ENCODE measurements at places on chromosomes 16 and 17. TPM values are rescaled to one million over a fixed set of nuclear protein-coding genes. Genes with fewer than 3 reads are reported as not detected.

CACNG1 gene
- not detected for total RNA-seq

MTHFSD gene
- total RNA-seq: 22.1 TPM

CD300LB gene
- not detected for total RNA-seq

TEX19 gene
- not detected for total RNA-seq

ENPP7 gene
- total RNA-seq: not detected

TNFSF13 gene
- total RNA-seq: 2.0 TPM

KCNH4 gene
- under 0.01 TPM for total RNA-seq

KATNIP gene
- total RNA-seq: 24.1 TPM

MYCBPAP gene
- 1.5 TPM for total RNA-seq

CD300C gene
- total RNA-seq: not detected

IGFALS gene
- under 0.01 TPM for total RNA-seq

C17orf107 gene
- 1.9 TPM for total RNA-seq

ANKFN1 gene
- not detected for total RNA-seq

CHST5 gene
- total RNA-seq: 0.15 TPM

ACE gene
- 7.9 TPM for total RNA-seq

SPATA33 gene
- total RNA-seq: 3.6 TPM

UNC119 gene
- 43.2 TPM for total RNA-seq
